NCI-H2107 (cell line): ENCODE measurements at places on chromosomes 16 and 17.

DNA sequence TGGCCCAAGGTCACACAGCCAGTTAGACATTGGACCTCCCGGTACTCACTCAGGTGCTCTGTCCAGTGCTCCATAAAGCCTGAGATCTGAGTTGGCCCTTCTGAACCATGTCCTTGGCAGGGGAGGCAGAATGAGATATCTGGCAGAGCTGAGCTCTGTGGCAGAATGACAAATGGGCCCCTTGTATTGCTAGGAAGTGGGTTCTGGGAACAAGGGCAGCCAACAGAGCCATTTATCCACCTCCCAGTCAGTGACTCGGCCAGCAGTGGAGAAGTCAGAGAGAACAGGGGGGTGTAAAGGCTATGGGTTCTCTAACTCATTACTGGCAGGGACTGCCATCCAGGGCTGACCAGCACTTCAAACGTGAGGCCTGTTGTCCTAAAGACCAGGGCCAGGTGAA, 117.1 kb upstream of the NLRP1 start:
- DNase-seq, result no peak

DNA sequence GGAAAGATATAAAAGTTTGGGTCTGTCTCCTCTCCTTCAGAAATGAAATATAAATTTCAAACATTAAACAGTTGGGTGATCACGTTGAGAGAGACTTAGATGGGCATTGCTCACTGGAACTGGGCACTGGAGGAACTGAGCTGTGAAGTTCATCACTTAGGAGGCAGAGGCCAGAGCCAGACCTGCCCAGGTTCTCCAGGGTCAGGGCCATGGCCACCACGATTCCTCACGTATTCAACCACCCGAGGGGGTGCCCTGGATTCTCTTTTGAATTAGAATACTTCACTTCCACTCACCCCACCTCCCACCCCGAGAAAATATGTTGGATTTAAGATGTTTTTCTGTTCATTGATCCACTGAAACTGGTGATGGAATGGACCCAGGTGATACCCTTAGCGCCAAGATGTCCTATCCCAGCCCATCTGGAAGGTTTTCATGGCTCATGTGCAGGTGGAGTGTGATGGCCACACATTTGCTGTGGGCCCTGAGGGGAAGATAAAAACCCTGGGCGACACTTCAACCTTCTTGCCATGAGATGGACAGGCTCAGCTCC, 6.1 kb downstream of the PRR29 start:
- DNase-seq, result no peak

DNA sequence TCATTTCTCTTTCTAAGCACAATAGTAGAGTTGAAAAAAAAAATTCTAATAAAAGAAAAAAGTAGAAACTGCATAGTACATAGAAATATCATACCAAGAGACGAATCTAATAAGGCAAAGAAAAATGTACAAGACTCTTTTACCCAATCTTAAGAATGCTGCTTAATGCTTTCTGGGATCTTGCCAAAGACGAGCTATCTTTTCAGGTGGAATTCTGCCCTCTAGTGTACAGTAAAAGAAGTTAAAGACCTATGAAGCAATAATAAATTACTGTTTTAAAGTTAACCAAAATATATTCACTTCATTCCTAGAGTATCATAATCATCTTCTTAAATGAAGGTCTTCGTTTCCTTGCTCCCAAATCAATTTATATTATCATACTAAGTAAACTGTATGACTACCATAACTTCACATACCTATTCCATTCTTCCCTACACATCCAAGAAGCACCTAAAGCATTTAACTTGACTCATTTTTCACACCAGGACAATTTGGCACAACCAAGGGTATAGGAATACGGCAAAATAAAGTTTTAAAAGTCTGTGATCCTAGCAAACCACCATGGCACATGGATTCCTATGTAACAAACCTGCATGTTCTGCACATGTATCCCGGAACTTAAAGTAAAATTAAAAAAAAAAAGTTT, 47.7 kb downstream of the CFDP1 start:
- DNase-seq, result no peak

- DNase-seq, result no peak
Measured at GRCh38 chr16:29254676-29255495, 151.6 kb downstream of the NPIPB11 start.

DNA sequence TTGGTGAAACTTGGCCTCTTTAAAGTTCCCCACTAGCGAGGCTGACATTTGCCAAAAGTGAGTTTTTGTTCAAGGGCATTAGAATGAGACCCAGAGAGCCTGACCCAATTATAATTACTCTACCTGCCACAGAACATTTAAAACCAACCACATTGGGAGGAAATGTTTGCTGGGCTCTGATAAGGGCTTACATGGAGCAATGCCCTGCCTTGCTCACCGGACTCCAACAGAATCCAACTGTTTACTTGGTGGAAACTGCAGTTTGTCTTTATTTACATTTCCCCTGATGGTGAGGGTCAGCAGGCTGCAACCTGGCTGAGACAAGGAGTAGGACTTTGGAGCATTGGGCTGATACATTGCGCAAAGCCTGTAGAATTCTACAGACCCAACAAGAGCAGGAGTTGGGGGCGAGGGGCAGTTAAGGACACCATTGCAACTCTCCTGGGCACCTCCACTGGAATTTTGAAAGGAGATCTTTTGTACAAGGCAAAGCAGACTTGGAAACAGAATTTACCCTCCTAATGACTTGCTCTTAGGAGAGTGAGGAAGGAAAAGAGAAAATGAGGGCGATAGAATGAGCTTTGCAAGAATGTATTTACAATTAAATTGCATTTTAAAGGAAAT, 368.6 kb downstream of the SHISA9 start:
- no peak for DNase-seq

- DNase-seq, result no peak
Measured at GRCh38 chr16:27756206-27756970, 206.4 kb downstream of the KATNIP start.

DNA sequence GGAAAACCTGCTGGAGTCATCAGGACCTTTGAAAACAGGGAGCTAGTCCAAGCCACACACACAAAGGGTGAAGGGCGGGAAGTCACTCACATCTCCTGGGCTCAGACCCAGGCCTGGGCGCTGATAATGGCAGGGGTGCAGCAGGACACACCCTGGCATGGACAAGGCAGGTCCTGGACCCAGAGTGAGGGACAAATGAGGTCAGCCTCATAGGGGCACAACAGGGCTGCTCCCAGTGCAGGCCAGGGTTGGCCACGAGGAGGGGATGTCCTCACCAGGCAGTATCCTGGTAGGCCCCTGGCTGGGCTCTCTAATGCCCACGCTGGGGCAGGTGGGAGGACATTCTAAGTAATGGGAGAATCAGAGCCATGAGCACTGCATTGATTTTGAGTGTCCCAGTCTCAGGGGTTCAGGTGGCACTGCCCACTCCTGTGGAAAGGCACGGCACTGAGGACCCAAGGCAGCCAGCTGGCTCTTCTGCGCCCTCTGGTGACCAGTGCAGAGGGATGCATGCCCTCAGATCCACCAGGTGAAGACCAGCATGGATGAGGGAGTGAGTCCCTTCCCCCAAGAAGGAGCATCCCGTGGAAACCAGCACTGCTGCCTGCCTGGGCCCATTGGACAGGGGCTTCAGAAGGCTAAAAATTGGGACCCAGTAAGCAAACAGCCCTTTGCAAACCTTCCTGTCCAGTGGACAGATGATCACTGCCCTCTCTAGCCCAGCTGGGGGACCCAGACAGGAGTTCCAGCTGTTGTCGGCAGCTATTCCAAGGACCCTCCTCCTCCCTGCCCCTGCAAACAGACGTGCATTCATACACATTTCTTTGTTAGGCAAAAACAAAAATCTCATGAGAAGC, 23.4 kb upstream of the SREBF1 start:
- no peak for DNase-seq

GRCh38 chr16:23244122-23244521, 58.0 kb upstream of the SCNN1B start:
- DNase-seq, result no peak

DNA sequence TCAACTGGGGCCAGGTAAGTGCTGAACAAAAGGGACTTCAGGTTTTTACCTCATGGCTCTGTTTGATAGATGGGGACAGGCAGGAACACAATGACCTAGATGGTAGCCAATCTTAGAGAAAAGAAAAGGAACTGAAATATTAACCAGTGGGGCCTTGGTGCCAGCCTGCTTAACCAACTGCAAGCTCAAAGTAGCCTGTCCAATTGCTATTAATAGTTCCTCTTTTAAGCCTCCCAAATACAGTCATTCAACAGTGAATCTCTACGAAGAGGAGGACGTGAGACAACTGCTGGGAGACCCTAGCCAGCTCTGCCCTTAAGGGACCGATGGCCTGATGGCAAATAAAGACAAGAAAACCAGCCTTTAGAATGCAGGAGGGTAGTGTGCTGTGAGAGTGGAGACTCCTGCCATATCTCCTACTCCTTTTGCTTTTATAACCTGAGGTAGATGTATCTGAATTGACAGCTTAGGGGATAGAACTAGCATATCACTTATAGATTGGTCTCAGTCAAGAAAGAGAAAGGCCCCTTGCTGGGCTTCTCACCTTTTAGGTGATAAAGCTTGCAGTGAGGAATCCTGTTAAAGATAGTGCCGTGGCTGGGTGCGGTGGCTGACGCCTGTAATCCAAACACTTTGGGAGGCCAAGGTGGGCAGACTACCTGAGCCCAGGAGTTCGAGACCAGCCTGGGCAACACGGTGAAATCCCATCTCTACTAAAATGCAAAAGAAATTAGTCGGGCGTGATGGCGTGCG, 28.3 kb downstream of the ARSG start:
- no peak for DNase-seq

DNA sequence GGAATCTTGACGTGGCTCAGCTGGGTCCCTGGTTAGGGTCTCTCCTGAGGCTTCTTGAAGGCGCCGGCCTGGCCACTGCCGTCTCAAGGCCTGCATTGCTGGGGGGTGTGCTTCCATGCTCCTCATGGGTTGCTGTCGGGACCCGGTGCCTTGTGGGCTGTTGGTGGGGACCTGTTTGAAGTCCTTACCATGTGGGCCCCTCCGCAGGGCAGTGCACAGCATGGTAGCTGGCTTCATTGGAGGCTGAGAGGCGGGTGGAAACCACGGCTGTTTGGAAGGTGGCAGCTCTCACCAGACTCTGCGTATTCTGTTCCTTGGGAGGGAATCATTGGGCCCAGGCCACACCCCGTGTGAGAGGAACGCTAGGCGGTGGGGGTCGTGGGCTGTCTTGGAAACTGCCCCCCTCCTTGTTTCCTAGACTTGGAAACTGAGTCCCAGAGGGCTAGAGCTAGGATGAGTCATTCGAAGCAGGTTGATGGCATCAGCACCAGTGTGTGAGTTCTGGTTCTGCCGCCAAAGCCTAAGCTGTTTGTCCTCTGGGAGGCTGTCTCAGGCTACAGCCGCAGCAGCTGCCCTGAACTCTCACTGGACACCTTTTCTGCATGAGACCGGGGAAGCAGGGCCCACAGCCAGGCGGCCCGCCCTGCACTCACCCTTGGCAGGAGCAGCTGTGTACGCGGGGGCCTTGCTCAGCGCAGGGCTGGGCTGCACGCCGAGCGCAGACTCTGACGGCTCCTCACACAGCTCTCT, 35.2 kb downstream of the ZNF750 start:
- DNase-seq, result no peak

GRCh38 chr17:77284023-77284617, 143.4 kb downstream of the SEC14L1 start:
- no peak for DNase-seq

DNA sequence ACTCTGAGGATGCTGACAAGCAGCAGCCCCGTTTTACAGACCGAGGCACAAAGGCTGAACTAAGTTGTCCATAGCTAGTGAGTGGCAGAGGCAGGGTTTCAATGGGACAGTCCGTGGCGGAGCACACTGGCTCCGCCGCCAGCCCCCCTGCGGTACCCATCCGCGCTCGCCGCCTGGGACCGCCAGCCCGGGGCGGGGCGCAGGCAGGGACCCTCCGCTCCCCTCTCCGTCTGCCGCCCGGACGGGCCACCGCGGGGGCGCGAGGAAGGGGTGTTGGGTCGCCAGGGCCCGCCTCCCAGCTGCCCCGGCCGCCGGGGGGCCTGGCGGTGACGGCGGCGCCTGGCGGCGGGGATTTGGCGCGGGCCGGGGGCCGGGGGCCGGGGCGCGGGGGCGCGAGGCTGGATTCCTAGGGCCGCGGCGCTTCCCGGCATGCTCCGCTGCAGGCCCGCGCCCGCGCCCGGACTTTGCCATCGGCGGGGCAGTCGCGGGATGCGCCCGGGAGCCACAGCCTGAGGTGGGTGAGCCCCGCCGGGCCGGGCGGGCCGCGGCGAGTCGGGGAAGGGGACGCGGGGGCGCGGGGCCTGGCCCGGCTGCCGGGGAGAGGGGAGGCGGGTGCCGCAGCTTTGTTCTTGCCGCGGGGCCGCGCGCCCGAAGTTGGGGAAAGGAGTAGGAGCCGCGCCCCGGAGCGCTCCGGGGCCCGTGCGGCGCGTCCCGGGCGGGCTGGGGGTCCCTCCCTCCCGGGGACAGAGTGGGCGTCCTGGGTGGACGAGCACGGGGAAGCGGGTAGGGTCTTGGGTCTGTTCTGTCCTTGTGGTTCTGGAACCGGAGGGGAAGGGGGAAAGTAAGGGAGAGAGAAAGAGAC, at the start of gene TMEM98:
Gene TMEM98 (plus strand): TSS at position 430 of the 862 bp plus-strand sequence. CDS start 3,376 bp downstream, outside the sequence.
- no peak for DNase-seq

DNA sequence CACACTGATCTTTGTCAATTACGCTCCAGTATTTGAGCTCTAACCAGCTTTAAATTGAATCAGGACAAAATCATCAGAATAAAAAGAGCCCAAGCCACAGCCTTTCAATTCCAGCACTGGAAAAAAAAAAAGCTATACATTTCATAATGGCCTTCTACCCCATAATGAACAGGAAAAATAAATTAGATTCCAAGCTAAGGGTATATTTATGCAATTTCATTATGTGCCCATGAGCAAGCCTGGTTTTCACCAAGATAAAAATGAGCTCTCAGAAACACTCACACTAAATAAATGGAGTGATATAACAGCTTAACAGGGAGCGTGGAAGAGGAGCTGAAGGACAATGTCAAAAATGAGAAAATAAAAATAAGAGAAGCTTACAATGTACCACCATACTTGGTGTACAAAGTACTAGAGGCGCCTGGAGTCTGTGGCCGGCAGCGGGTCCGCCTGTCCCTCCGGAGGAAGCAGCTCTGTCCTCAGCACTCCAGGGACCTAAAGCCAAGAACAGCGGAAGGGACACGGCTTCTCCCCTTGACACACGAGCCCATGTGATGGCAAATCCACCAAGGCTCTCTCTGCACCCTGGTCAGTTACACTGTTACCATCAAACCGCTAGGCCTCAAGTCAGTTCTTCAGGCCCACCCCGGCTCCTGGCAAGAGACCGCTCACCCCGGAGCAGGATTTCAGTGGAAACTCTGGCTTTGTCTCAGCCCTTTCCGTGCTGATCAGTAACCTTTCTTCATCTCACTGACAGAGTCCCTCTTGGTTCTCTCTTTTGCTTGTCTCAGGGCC, 69.6 kb downstream of the RBFOX3 start:
- no peak for DNase-seq

DNA sequence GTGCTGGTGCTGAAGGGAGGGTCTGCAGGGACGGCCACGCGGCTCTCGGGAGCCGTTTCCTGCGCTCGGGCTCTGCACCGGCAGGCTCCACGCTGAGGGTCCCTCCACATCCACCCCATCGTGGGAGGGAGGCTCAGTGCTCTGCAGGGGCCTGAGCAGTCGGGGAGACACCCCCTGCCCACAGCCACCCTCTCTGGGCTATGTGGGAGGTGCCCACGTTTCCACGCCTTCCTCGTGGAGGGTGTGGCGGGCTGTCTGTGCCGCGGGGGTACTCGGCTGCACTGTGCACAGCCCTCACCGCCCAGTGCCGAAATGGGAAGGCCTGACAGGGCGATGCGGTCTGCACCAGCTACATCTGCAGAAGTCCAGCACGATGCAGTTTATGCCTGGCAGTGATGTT, 25.5 kb upstream of the ZNF750 start:
- no peak for DNase-seq
